Hematopoietic multipotent progenitor cell (in vitro differentiated cells): ENCODE measurements at places on chromosomes 3 and 15. TPM values are rescaled to one million over a fixed set of nuclear protein-coding genes. Genes with fewer than 3 reads are reported as not detected.

C3orf70 gene
- total RNA-seq, result under 0.01 TPM

MYLK gene
- total RNA-seq, result 11.3 TPM

XCR1 gene
- not detected for total RNA-seq

TM4SF1 gene
- 114 TPM for total RNA-seq

PIK3CB gene
- 15.3 TPM for total RNA-seq

DHFR2 gene
- 1.6 TPM for total RNA-seq

GASK1A gene
- 1.6 TPM for total RNA-seq

C15orf62 gene
- 1.1 TPM for total RNA-seq

DAPK2 gene
- total RNA-seq, result 0.81 TPM

COX5A gene
- total RNA-seq, result 47.9 TPM

THUMPD3 gene
- 24.5 TPM for total RNA-seq

ZCWPW2 gene
- total RNA-seq, result under 0.01 TPM

CISH gene
- total RNA-seq, result 17.8 TPM

- no peak for DNase-seq
These were observed 21.9 kb upstream of the OR5H6 start for GRCh38 chr3:98242155-98242554.

- no peak for DNase-seq
These were observed 321.8 kb upstream of the STAC start for GRCh38 chr3:36058404-36059030.

DNA sequence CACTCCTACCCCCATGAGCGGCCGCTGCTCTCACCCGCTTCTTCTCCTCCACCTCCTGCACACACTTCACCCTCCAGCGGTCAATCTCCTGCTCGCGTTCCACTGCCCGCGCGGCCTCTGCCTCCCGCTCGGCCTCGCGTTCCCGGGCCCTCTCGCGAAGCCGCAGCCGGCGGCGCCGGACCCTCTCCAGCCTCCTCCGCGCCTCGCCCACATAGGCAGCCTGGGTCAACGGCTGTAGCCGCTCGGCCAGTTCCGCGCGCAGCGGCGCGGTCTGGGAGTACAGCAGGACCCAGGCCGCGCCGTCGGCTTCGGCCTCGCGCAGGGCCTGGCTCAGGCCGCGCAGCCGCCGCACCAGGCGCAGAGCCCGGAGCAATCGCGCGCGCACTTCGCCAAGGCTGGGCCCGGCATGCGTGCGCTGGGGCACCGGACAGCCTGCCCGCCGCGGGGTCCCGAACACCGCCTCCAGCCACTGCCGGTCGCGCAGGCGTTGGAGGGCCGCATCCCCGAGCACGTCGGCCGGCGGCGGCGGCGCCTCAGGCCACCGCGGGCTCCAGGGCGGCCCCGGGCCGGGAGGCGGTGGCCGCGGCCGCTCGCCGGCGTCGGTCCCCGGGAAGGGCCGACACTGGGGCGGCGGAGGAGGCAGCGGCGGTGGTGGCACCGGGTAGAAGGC, 595 bp downstream of the PDCD7 start:
- DNase-seq, result peak; percentile 37

DNA sequence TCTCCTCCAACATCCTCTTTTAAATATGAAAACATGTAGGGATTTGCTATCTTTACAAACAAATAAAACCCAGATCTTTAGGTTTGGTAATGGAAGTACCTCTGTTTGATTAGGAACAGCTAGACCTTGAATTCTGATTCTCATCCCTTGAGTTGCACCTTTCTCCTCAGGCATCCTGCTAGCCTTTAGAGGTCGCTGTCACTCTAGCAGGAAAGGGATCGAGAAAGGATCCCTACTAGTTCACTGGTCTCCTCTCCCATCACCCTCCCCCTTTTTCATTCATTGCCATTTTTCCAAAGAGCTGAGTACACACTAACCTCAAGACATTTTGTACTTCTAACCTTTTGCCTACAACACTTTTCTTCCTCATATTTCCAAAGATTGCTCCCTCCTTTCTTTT, 569.8 kb downstream of the RBMS3 start:
- no peak for DNase-seq

DNA sequence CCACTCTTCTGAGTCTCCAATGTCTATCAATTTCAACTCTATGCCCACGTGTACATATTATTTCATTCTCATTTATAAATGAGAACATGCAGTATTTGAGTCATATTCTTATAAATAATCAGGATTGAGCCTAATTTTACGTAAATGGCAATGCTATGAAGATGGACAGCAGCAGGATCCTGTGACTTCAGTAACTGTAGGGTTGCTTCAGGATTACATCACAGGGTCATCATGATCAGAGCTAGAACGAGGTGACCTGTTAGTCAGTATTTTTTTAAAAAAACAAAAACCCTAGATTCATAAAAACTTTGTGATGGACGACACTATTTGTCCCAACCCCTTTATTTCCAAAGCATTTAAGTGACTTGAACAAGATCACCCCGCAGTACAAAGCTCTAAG, 21.8 kb downstream of the SHC4 start:
- DNase-seq, result no peak

DNA sequence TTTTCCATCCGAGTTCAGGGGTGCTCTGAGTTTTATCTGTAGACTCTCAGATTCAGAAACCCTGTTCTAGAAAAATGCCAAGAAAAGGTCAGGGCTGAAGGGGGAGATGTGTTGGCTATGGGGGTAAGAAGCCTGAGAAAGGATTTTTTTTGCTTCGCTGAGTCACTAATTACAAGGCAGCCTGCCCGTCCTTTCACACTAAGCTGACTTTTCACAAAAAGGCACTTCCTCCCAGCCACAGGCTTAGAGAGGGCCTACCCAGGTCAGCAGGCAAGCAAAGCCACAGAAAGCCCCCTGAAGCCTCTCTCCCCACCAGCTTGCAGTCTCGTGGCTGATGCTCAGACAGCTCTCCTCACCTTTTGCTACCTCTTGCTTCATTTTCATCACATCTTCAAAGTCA, 192.6 kb upstream of the PRICKLE2 start:
- DNase-seq, result no peak

GRCh38 chr15:58002338-58003126, 63.0 kb downstream of the ALDH1A2 start:
- no peak for DNase-seq

DNA sequence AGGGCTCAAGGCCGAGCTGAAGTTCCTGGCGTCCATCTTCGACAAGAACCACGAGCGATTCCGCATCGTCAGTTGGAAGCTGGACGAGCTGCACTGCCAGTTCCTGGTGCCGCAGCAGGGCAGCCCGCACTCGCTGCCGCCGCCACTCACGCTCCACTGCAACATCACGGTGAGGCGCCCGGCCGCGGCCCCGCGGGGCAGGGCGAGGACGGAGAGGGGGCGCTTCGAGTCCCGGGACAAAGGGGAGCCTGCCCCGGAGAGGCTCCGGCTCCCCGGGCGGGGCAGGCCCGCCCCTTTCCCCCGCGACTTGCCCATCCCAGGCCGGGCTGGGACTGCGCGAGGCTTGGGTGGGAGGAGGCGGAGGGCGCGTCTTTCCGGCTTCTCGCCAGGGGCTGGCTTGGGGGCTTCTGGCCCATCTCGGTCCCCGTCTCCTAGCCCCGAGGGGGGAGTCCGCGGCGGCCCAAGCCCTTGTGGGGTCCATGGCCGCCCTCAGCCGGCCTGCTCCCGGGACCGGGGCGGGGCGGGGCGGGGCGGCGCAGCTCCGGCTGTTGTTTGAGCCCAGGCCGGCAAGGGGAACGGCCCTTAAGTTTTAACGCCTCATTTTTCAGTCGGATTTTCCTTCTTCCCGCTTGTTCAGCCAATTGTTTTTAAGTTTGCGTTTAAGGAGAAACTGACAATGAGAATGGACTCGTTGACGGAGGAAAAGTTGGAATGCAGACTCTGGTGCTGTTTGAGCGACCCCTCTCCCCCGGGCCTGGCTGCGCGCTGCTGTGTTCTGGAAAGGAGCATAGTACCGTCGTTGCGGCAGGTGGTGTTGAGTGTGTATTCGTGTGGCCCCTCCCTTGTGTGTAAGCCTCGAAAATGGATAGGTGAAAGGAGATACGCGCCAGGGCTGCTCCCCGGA, 683 bp downstream of the UBE2Q2 start:
- DNase-seq, result peak; percentile 58

DNA sequence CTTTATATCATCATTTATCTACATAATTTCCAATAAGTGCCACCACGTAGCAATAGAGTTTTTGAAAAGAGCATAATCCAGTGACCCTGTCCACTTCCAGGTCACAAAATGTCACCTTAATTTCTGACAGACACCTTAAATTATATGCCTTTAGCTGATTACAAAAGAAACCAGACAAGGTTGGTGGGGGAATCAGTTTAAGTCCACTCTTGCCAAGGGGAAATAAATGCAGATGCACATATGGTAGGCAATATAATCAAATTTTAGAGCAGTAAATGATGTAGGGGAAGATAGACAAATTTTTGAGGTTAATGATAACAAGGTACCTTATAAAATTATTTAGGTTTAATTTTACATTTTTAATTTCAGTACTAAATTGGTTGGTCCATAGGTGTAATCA, 253.5 kb downstream of the ZIC1 start:
- DNase-seq, result no peak

DNA sequence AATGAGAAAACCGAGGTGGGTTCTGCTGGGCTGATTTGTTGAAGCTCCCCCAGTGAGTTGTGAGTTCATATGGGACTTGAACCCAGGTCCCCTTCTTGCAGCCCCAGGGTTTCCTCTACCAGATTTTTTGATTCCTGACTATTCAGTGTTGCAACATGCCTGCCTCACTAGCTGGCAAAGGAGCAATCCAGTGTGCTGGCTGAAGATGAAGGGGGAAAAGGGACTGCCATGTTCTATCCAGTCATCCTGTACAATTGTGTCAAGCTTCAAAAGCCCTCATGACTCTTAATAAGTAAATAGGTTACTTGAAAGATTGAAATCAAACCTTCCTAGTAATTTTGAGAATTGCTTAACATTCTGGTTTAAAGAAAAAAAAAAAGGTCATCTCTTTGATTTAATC, 211.5 kb upstream of the TP63 start:
- no peak for DNase-seq

DNA sequence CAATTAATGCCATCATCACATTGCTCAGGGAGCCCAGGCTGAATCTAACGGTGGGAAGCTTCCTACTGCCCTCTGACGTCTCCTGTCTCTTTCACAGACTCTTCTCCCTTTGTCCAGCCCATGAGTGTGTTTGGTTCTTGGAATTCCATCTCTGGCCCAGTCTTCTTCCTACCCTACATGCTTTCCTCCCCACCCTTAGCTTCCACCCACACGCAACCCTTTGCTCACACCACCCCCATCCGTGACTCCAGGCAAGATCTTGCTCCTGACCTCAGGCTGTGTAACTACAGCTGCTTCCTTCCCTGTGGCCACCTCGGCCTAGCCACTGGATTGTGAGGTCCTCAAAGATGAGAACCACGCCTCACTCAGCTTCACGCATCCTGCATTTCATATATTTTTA, 72.3 kb upstream of the THBS1 start:
- no peak for DNase-seq

GRCh38 chr3:87503900-87504498, 227.6 kb upstream of the POU1F1 start:
- DNase-seq, result peak; percentile 61

DNA sequence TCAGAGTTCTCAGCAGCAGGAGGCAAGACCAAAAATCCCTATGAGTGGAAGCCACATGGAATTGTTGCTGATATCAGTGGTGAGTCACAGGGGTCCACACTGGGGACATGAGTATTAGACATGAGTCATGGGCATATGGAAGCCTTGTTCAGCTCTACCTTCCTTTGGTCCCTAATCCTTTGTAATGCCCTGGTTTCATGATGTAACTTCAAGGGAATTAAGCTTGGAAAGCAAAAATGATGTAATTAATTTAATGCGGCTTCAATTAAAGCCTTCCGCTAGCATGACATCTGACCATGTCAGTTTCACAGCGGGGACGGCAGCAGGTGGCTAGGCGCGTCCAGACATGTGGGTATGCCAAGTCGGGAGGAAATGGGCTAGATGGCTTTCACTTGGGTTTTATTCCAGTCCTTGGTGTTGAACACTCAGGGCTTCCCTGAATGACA, 176.1 kb upstream of the RGMA start:
- DNase-seq, result no peak

DNA sequence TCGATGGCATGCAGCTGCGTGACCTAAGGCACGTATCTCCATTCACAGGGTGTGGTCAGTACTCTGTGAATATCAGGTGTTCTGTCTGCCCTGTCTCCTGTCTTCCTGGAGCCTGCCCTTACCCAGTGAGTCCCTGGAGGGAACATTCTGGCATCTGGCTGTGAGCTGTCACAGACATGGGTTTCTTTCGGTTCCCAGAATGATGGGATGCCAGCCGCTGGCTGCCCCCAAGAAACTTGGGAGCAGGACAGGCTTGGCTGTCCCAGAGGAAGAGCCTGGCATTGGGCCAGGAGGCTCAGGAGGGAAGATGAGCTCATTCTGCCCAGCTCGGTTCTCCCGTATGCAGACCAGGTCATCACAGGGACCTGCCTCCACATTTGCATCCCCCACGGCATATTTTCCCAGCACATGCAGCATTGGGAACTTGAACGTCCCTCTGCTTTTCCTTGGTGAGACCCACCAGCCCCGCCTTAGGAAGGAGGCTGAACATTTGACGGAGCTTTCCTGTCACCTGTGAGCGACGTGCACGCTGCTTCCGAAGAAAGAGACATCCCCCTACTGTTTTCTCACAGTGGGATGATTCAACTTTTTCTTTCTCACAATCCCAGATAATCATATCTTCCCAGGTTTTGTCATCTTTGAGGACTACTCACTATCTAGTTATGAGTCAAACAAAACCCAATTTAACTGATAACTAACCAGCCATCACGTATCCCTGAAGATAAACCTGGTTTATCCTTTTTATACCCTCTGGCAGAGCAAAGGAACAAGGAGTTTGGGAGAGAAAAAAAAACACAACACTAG, 22.0 kb upstream of the PGPEP1L start:
- DNase-seq, result no peak

- no peak for DNase-seq
These were observed 16.8 kb downstream of the PLA2G4B start for GRCh38 chr15:41855261-41855961.

DNA sequence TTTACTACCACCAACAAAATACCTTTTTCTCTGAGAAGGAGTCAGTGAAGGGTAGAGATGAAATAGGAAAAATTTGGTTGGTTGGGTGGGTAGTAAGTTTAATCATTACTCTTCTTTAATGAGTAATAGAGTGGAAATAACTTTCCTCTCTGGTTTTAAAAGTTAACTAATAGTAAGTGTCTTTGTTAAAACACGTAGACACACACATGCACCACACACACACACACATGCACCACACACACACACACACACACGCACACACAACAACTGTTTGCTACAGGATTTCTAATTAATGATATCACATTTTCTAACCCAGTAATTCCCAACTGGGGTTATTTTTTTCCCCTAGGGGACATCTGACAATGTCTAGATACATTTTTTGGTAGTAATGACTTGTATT, 84.1 kb downstream of the CHL1 start:
- no peak for DNase-seq

- no peak for DNase-seq
These were observed 41.4 kb upstream of the GLCE start for GRCh38 chr15:69119001-69119400.

GRCh38 chr15:79057050-79057449, 33.5 kb downstream of the RASGRF1 start:
- DNase-seq, result no peak

DNA sequence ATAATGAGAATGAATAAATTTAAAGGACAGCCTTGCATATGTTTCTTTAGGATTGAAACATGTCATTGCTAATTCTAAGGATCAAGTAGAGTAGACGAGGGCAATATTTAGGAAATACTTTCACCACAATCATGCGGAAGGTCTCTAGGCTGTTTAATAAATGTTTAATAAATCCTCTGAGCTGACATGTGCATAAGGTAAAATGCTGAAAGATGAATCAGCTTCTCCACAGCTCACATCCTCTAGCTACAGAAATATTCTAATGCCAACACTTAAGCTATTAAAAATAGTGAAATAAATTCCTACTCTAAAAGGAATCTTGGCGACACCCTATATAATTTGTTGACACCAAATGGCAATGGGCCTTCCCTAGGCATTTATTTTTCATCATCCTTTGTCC, 407.3 kb downstream of the TBL1XR1 start:
- DNase-seq, result no peak
